GM23248 (cell line): ENCODE measurements at places on chromosomes 6 and 20. TPM values are rescaled to one million over a fixed set of nuclear protein-coding genes. Genes with fewer than 3 reads are reported as not detected.

DNA sequence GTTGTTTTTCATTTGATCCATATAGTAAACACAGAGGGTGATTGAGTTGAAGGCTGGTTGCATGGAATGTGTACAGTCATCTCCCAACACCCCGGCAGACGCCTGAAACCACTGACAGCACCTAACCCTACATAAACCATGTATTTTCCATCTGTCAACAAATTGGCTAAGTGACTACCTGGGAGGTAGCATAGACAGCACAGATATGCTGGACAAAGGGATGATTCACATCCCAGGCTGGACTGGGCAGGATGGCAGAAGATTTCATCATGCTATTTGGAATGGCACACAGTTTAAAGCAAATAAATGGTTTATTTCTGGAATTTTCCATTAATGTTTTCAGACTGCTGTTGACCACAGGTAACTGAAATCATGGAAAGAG, 4.4 kb upstream of the VIP start:
- DNase-seq = peak; percentile 72

PCIF1 gene
- total RNA-seq = 4.2 and 5.3 TPM in 2 replicates

- DNase-seq = peak; percentile 29
Observed at GRCh38 chr20:25272223-25273000, 24.5 kb downstream of the PYGB start.

DNA sequence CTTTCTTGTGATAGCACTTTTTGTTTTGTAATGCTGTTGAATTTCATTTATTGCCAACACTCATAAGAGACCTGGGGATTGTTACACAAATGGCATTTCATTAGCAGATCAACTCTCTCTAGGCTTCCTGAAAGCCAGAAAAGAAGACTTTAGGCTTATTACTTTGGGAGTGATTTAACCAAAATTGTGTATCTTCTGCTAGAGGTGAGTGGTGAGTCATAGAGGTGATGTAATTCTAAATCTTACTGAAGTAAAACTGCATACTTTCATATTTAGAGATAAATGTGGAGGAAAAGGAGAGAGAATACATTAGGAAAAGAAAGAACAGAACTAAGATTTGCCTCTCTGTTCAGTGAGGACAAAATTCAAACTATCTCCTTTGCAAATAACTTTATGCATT, 304.7 kb upstream of the RGS17 start:
- DNase-seq = no peak

DNA sequence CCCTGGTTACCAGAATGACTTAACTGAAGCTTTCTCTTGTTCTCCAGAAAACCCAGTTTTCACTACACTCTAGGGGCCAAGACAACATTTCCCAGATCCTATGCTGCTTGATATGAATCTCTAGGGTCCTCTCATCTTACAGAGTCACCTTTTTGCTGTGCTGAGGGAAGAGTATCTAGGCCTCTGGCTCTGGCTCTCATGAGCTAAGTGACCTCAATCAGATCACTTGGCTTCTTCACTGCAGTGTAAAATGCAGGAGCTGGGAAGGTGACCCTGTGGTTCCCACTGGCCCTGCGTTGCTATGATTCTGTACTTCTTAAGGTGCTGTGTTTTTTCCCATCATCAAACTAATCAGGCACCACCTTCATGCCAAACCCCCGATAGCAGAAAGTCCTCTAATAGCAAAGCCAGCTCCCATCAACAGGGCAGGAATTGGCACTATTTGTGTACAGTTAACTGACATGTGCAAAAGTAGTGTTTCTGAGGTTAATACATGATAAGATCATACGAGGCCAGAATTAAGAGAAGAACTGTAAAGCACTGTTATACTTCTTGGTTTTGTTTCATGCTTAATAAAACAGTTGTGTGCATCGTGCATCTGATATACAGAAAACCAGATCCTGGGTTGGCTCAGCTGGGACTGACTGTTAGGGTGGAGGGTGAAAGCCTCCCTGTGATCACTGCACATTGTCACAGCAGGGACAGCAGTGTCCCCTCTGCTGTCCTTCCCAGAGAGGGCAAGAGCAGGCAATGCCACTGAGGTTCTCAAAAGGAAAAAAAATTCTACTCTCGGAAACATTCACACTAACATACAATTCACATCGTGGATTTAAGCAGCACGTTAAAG, 46.7 kb downstream of the CNKSR3 start:
- DNase-seq = no peak

DNA sequence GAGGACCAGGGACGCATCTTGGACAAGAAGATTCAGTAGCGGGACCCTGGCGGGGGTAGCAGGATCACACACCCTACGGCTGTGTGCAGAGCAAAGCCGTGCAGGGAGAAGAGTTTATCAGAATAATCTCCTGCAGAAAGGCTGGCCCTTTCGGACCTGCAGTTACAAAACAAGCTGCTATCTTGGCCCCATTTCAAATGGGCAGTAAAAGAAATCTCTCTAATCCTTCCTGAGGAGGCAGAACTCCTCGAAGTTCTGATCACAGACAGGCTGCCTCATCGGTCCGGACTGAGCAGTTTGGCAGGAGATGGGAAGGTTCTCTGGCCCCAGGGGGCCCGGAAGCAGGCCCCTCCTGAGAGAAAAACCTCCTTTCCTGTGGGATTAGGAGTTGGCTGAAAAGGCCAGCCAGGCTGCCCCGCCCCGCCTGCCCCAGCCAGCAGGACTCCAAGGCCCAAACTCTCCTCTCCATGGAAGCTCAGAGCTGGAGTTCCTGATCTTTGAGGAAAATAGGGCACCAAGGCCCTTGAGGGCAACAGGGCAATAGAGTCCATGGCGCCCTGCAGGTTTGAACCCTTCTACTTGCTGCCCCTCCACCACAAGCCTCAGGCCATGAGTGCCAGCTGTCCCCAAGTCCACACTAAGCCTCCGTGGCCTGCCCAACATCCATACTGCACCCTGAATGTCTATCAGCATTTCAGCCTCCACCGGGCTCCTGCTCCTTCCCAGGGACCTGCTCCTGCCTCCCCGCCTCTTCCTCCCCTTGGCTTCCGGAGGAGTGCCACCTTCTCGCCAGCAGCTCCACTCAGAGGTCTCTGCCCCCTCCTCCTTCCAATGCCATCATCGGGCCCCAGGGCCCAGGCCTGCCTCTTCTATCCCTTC, 141.3 kb downstream of the PREX1 start:
- DNase-seq = peak; percentile 64

- DNase-seq = no peak
Observed at GRCh38 chr6:98904096-98904495, 43.6 kb downstream of the FBXL4 start.

RWDD2A gene
- 4.4 and 6.1 TPM in 2 replicates for total RNA-seq

HLA-DOA gene
- total RNA-seq = not detected in 2 replicates

DNA sequence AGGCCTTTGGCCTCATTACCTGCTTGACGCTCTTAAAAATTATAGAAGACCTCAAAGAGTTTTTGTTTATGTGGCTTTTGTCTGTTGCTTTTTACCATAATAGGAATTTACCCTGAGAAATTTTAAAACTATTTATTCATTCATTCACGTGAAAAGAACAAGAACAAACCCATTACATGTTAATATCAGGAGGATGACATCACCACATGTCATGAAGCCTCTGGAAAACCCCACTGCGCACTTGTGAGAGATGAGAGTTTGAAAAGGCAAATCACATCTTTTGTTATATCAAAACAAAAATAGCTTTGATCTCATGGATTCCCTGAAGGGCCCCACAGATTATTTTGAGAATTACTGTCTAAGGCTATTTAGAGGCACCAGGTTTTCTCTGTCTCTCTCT, 61.3 kb upstream of the EYA2 start:
- DNase-seq = no peak
